ENCODE measurements at places on chromosomes 2 and 18.

GRCh38 chr2:51068237-51068636, 36.3 kb upstream of the NRXN1 start:
- DNase-seq: no peak

- DNase-seq: no peak
These were observed 5.9 kb downstream of the ASXL3 start for GRCh38 chr18:33583901-33584300.

DNA sequence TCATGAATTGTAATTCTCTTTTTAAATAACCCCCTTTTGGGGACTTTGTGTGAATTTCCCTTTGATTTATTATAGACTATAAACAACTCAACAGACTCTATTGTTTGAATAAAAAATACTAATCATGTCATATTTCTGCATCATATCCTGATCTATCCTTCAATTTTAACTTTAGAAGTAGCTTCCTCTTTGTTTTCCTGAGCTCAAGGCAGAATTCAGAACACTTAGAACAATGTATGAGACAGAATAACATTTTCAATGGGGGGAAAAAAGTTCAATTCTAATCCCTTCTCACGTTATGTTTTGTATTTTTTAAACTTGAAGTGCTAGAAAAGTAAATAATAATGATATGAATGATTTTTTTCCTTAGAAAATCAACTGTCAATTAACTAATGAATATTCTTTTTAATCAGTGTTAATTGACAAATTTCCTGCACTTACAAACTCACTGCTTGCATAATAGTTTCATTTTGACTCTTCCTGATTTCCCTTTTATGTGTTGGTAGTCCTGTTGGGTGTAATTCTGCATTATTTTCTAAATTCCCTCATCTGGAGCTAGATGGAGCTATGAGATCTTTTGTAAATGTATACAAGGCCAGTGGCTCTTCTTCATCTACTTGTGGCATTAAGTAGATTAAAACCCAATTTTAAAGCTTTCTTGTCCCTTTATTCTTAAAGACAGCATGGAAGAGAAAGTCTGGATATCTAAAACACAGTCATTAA, 326.1 kb downstream of the PARD3B start:
- DNase-seq: no peak

DNA sequence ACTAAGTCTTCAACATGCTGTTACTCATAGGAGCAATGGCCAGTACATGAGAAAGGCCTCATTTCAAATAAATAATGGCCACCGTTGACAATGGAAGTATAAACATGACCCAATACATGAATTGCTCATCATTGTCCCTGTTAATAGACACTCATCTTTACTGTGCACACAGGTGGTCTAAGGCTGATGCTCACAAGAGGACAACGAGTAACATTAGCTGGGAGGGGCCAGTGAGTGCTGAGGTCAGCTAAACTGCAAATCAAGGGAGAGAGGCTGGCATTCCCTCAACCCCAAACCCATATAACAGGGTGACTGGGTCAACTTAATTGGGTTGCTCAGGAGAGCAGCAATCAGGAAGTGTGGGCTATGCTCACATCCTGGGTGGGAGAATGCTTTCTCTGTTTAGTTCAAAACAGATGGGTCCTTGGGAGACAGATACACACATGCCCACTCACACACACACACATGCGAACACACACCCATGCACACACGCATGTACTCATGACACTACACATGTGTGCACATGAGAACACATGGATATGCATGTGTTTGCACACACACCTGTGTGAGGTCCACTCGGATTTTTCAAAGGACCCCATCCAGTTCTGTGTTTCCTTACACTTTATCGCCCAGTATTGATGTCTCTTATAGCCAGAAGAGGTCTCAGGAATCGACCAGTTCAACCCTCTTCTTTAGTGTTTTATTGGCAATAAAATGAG, 172.0 kb downstream of the INHBB start:
- DNase-seq: no peak

GRCh38 chr2:237156031-237156856, 70.6 kb downstream of the COPS8 start:
- peak; percentile 76 for DNase-seq

- DNase-seq: no peak
These were observed 192.0 kb upstream of the HNRNPA3 start for GRCh38 chr2:177020524-177021119.

- no peak for DNase-seq
These were observed 43.4 kb downstream of the NABP1 start for GRCh38 chr2:191721331-191721730.

DNA sequence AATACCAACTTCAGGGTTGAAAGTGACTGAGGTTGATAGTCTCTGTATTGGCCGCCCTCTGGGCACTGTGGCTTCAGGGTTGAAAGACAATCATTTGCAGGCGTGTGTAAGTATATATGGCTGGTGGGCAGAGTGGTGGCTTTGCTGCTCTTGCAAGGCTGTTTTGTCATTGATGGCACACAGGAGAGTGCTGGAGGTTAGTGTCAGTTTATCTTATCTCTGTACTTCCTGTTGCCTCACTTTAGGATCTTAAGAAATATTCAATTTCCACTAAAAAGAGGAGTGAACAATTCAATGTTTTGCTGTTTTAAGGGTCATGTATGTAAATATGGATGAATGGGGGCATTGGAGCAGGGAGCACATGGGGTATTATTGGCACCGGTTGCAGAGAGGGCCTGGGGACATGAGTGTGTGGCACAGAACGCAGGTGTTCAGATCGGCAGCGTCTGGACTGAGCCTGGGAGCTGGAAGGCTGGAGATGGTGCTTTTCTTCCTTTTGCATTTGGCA, 51.5 kb downstream of the NCK2 start:
- peak; percentile 76 for DNase-seq

GRCh38 chr2:85706599-85707296, 12.6 kb downstream of the GNLY start:
- DNase-seq: no peak

DNA sequence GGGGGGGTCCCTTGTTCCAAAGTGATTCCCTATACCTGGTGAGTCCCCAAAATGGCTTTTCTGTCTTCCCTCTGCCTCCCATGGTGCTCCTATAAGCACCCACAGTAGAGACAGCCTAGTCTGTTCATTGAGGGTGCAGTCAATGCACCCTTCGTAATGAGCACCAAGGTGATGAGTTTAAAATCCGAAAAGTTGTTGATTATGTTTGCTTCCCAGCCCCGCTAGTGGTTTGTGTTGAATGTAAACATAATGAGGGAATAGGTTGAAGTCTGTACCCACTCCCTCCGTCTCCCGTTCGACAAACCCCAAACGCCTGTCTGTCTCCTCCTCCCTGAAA, 2.3 kb downstream of the FOSL2 start:
- DNase-seq: no peak

- no peak for DNase-seq
These were observed 14.4 kb downstream of the PPP1CB start for GRCh38 chr2:28766070-28766469.

GRCh38 chr2:150832686-150833085, 345.2 kb upstream of the RND3 start:
- DNase-seq: no peak

- no peak for DNase-seq
These were observed 221.5 kb upstream of the ACVR2A start for GRCh38 chr2:147623328-147623727.

DNA sequence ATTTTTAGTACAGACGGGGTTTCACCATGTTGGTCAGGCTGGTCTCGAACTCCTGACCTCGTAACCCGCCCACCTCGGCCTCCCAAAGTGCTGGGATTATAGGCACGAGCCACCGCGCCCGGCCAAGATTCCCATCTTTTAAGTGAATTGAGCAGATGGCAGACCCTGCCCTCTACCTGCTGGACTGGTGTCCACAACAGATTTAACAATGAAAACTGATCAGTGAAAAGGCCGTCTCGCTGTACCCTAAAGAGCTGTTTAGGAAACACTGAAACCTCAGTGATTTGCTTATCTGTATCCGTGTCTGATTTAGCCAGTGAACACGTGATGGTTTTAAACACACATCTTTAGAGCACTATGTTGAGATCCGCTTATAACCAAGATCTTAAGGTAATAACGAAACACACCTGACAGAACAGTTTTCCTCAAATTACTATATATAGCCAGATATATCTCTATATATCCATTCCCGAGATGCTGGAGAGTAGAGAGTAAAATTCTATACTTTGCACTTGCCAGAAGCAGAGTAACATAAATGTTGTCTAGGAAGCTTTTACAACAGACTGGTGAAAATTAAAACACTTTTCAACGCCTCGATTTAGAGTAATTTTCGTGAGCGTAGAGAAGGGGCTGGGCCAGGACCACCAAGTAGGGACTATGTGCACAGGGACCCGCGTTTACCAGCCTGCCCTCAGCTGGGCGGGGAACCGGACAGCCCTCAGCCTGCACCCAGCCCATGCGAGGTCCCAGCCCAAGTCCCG, 594 bp downstream of the FAM161A start:
- DNase-seq: no peak

DNA sequence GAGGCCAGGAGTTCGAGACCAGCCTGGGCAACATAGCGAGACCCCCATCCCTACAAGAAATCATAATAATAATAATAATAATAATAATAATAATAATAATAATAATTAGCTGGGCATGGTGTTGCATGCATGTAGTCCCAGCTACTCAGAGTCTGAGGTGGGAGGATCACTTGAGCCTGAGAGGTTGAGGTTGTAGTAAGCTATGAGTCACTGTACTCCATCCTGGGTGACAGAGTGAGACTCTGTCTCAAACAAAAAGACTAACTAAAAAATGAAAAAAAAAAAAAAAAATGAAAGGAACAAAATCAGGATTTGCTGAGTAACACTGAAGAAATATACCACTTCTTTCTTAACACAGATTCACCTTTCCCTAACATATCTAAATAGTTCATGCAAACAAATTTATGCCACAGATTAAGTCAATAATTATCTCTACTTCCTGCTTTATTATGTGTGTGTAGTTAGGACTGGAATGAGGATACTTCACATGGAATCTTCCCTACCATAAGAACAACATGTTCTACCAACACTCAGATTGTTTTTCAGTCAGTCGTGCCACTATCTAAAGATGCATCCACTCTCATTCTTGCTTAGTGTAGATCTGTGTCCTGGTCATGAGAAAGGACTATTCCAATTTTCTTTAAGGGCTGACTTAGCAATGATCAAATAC, 928.7 kb downstream of the SLC4A3 start:
- DNase-seq: no peak
